NCI-H446 treated with DMSO at 0.1 percent for 48 hours (cell line): ENCODE measurements at places on chromosomes 7 and 10.

DNA sequence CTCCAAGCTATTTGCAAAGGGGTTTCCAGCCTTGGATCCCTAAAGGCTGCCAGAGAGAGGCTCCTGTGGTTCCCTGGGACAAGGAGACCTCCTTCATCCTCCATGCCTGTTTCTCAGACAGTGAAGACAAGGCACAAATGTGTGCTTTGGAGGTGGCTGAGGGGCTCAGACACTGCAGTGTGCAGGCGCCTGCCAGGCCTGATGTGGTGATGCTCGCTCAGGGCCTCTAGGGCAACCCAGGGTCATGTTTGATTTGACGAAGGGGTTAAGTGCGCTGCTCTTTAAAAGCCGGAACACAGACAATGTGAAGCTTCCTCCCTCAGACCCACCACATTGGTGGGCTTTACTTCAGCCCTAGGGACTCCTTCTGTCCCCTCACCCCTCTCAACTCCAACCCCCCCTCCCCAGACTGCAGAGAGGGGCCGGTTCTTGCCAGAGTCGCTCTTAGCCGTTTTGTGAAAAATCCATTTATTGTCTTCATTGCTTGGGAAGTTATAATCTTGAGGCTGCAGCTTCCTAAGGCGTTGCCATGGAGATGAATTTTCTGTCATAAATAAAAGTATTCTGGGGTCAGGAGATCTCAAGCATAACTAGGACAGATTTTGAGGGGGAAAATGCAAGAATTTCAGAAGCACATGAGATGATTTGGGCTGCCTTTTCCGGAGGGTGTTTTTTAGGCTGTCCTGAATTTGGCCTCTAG, 35.8 kb downstream of the PDGFA start:
- no peak for DNase-seq

DNA sequence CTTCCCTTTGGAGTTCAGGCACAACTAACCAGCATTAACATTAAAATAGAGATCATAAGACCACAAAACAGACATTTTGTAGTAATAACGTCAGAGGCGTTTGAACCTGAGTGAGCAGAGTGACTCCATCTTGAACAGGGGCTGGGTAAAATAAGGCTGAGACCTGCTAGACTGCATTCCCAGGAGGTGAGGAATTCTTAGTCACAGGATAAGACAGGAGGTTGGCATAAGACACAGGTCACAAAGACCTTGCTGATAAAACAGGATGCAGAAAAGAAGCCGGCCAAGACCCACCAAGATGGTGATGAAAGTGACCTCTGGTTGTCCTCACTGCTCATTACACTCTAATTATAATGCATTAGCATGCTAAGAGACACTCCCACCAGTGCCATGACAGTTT, 493.2 kb upstream of the AUTS2 start:
- DNase-seq, result no peak

DNA sequence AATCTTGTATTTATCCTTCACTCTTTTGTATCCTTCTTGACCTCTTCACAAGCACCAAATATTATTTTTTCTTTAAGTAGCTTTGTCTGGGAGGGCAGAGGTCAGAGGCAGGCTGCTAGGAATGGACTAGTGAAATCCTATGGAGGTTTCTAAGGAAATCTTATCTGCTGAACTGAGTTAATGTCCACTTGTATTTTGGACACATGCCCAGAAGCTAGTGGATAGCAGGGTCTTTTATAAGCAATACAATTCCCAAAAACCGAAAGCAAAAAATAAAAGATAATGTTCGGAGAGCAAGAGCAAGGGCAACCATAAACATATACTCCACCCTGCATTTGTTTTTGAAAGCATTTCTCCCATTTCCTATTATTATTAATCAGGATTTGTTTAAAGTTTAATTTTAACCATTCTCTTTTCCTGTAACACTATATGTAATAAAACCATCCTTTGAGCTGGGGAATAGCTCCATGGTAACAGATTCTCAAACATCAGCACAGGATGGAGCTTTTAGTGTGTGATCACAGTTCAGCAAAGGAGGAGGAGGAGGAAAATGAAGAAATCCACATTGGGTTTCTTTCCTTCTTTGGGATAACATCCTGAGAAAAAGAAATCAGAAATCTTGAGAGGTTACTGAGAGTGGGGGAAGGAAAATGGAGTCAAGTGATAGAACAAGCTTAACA, 328.2 kb upstream of the LRRN3 start:
- no peak for DNase-seq

DNA sequence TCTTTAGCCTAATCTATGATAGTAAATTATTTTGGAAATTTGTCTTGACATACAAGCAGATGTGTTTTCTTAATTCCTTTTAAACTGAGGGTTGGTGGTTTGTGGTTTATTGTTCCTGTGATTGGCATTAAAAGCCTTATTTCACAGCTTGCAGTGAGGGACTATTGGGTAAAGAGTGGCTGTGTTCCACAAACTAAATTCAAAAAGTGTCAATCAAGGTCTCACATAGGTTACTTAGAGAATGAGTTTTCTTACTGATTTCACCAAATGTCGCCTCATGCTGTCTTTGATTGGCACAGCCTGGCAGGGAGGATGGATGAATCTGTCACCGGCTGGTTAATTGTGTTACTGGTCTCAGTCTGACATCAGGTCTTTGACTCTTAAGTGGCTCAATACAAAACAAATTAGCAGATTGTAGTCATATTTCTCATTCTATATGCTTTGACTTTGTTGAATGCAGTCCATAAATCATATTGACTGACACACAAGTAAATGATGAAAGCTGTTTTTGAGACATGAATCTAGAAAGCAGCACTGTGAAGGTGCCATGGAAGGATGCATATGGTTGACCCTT, 66.8 kb upstream of the CYP26C1 start:
- peak; percentile 93 for DNase-seq

DNA sequence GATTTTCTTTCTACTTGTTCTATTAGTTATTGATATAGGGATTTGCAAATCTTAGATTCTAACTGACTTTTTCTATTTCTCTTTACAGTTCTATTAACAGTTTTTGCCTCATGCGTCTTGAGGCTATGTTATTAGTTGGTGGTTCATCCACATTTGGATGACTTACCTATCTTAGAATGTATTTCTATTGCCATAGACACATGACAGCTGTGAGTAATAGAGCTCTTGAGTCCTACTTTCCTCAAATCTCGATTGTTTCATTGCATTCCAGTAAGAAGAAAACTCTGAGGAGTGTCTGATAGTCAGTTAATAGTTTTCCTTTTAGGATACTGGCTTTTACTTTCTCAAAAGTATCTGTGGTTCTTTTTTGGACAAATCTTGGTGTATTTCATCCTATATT, 241.4 kb upstream of the ZNF32 start:
- no peak for DNase-seq

- no peak for DNase-seq
These were observed 13.8 kb downstream of the ATG9B start for GRCh38 chr7:151010307-151011096.

DNA sequence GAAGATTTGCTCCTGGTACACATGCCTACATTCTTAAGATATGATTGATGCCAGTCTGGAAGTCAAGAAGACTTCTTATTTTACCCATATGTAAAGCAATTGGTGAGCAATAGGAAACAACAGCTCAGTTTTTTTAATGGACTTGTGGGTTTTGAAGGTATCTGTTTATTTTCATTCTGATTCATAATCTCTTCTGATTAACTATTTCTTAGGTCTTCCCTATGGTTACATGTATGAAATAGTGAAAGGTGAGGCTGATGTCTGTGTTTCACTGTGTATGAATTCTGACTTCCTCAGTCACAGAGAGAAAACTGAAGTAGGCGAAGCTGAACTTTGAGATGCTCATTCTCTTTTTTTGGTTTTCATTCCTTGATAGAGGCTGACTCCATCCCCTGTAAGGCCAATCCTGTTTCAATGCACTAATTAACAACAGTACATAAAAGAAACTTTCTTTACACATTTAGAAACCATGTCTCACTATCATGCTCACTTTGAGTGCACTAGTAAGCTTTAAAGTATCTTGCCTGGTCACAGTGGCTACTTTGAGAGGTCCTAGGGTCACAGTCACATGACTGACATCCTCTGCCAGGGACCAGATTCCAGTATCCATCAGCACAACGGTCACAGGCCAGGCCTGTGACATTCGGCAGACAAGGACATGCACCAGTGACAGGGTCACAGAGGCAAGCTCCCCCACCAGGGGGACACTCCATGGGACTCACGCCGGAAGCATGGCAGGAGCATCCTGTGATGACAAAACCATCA, 59.5 kb upstream of the LAMB1 start:
- DNase-seq, result no peak

DNA sequence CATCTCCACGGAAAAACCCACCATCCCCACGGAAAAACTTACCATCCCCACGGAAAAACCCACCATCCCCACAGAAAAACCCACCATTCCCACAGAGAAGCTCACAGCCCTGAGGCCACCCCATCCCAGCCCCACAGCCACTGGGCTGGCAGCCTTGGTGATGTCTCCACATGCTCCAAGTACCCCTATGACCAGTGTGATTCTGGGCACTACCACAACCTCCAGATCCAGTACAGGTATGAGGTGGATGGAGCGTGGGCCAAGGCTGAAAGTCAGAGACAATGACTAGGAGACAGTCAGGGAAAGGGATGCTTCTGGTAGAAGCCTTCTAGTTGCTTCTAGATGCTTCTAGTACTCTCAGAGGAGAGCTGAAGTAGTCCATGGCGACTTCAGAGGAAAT, 19.6 kb downstream of the ZAN start:
- no peak for DNase-seq

- DNase-seq, result no peak
These were observed 27.3 kb downstream of the MTURN start for GRCh38 chr7:30162133-30162532.

DNA sequence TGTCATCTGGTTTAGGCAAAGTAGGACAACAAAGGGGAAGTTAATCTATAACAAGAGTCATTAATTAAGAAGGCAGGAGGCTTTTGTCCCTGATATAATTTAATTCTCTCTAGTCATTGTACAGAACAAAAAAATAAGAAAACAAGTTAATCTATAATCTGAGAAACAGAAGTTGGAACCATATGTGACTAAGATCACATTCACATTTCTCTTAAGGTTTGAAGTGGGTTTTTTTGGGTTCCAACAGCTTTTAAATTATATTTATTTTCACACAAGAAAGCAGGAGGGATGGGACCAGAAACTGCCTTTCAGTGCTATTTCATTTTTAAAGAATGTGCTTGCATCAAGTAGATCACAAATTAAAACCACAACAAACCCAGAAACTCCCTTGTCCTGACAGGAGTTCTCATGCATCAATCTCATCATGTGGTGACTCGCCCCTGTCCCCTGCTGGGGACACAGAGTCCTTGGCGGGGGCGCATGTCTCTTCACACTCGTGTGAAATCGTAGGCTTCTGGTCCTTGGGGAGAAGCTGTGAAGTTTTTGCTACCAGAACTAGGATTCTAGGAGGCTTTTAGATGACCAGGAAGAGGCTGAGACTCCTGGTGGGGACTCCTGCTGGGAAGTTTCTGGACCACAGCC, 10.1 kb upstream of the OPN4 start:
- DNase-seq, result no peak

GRCh38 chr7:24395512-24395911, 111.5 kb downstream of the NPY start:
- no peak for DNase-seq

- DNase-seq, result no peak
These were observed 124.9 kb downstream of the DLG5 start for GRCh38 chr10:77801474-77802161.

GRCh38 chr10:82680608-82681007, 805.6 kb downstream of the NRG3 start:
- no peak for DNase-seq

- no peak for DNase-seq
These were observed 12.9 kb upstream of the ZNF736 start for GRCh38 chr7:64300641-64301405.

GRCh38 chr10:16999665-17000451, 129.8 kb downstream of the CUBN start:
- DNase-seq, result no peak

DNA sequence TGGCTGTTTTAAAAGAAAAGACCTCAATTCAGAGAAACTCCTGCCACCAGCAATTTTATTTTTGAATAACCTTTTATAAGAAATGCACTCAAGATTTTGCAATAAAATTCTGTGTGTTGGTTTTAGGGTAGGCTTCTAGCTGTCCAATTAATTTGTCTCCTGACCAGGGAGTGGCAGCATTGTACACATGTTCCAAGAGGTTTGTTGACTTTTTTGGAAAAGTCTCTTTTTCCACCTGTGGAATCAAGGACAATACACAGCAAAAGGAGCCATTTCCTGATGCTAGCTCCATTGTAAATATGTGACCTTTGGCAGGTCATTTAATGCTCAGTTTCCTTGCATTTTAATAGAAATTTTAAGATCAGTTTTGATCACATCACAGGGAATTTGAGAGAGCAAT, 1.8 kb downstream of the GIMAP5 start:
- DNase-seq, result no peak

- peak; percentile 8 for DNase-seq
These were observed 75.9 kb downstream of the LMBR1 start for GRCh38 chr7:156816943-156817572.

DNA sequence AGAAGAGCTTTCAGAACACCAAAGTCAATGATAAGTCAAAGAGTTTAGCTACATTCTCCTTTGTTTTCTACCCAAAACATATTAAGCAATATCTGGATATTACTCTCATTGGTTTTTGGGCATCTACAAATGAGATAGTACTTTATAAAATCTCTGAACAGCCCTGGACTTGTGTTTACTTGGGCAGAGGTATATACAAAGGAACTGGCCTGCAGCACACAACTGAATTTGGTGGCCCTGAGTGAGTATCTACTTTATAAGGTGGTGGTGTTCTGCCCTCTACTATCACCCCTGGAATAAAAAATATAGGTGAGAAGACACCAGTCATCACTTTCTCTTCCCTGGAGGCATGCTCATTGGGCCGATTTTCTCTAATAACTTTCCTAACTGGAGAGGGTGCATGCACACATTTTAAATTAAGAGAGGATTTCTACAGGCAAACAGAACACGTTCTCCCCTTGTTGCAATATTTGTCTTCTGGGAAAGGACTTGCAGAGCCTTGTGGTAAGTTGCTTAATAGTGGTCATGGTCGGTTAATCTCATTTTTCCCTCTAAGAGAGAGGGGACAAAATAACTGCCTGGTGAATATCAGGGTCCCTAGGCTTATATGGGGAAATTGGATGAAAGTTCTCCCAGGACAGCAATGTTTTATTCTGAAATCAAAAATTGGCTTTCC, 41.1 kb downstream of the OTUD1 start:
- no peak for DNase-seq

DNA sequence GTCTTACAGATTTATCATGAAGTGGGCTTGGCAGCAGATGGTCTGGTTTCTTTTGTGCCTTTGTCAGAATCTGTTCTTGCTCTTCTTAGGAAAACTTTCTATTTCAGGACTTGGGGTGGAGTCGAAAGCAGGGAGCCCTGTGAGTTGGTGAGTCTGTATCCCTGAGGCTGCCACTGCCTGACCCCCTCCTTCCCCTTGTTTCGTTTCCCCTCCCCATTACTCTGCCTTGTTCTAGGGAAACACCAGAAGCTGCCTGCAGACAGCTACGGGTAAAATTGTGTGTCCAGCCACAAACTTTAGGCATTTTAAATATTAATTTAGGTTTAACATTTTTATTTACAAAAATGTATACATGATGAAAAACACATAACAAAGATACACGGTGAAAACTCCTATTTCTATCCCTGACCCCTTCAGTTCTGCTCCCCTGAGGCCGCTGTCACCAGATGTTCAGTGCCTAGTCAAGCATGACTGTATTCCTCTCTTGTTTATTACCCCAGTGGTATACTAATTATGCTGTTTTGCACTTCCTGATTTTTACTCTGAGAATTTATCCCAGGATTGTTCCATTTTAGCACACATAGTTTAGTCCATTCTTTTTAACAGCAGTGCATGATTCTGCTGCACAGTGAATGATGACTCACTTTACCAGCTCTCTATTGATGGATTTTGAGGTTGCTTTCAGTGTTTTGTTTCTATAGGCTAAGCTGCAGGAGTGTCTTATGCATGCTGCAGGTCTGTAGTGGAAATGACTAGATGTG, 9.1 kb downstream of the TSPAN14 start:
- DNase-seq, result no peak
